ENCODE measurements at places on chromosomes 13 and 19.

DNA sequence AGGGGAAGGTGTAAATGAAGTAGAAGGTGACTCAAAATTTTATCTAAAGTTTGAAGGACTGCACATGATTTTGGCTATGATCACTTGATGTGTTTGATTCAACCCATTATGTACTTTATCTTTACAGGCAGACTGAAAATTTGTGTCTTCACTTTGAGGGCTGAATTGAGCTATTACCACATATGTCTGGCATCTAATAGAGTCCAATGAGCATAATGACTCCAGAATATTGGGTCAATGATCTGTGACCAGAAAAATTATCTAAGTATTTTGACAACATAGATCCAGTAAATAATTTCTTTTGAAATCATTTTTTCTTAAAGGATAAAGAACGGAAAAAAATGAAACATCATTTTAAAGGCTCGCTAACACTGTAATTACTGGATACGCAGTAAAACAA is 2810.0 kb downstream of the PCDH9 start:
- DNase-seq: no peak

- DNase-seq: no peak
Measured at GRCh38 chr13:52793515-52794061, 54.0 kb upstream of the CNMD start.

DNA sequence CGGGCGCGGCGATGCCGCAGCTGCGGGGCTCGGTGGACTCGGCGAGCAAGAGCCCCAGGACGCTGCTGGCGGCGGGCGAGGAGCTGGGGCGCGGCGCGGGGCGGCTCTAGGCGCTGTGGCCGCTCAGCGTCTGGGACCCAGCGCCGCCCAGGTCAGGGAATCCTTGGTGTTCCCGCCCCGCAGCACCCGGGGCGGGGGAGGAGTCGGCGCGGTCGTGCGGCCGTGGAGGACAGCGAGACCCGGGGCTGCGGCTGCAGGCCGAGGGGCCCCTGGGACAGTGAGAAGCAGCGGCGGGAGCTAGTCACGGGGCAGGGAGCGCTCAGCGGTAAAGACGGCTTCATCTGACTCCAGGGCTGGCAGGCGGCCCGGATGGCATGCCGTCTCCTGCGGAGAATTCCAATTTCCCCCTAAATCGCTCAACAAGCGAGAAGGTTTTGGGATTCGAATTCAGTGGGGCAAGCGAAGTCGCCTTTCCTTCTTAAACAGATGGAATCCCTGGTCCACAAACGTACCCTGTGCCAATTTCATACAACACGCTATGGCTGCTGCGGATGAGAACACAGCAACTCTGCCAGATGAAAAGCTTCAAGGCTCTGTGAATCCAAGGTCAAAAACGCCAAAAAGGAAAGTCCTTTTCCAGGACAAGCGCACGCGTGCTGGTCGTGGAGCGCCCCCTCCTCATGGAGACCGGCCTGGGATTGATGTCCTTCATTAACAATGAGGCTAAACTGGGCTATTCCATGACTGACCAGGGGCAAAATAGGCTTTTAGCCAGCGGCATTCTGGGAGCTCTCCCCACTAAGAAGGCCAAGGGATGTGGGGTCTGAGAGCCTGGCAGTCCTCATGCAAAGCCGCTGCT is 4.2 kb upstream of the ZSCAN4 start:
- DNase-seq: no peak

- no peak for DNase-seq
Measured at GRCh38 chr19:1132552-1133383, 29.0 kb downstream of the GPX4 start.

- no peak for DNase-seq
Measured at GRCh38 chr13:64912141-64912540, 2318.0 kb downstream of the PCDH9 start.

DNA sequence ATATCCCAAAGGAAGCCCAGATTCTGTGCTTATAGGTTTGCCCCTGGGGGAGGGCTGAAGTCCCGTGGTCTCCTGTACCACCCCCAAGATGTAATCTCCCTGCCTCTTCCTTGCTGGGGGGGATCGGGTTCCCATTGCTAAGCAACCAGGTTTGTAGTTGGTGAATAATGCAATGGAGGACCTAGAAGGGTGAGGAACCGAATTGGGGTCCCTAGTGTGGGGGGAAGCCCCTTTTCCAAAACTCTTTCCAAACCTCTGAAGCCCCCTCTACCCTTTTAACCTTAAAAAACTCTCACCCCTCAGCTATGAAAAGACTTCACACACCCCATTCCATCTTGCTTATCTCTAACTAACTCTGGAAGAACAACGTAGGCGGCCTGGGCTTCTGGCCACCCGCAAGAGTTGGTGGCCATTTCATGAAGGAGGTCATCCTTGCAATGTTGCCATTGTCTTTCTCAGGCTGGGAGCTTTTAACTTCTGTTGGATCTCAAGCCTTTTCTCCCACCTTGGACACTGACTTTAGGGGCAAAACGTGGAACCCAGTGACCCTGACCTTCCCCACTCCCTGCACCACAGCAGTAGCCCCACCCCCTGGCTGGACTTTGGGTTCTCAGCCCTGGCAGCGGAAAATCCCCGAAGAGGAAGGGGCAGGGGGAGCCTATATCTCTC is 661 bp downstream of the PALM3 start:
- DNase-seq: no peak

GRCh38 chr19:45798995-45799517 is 6.4 kb upstream of the DMWD start:
- no peak for DNase-seq

DNA sequence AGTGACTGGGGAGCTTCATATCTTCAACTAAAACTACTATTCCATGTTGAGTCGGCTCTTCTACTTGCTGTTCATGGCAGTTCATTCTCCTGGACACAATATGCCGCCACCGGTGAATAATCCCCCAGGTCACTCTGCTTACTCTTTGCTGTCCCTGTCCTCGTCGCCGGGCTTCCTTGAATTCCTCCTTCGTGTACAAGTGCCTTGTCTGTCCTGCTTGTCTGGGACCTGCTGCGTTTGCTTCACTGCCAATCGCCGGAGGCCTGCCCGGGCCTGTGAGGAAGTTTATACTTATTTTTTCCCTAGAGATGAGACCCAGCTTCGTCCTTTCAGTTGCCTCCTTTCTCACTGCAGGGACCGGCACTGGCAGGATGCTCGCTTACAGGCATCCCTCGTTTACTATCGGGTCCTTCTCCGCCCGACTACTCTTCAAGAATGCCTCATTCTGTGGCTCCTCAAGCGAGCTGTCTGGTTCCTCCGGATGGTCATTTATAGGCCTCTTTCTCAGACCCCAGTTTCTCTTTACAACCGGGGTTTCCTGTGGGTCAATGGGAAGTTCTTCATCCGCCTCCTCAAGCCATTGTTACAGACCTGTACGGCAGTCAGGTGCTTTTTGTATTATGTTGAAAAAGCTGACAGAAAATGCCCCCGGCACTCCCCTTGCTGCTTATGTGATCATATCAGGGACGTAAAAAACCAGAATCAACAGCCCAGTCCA is 5.5 kb upstream of the ERVV-1 start:
- DNase-seq: no peak

- no peak for DNase-seq
Measured at GRCh38 chr19:32227561-32228165, 117.7 kb upstream of the ZNF507 start.

DNA sequence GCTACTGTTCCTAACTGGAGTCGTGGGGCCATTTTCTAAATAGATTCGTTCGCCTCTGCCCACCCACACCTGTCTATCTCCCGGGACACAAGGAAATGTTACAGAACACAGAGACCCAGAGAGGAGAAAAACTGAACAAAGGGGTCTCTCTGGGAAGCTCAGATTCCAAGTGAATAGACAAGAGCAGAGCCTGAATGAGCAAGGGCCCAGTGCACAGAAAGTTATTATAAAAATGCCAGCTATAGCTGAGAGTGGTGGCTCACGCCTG is 27.2 kb upstream of the FEM1A start:
- DNase-seq: no peak

Measured in stimulated activated CD4-positive, alpha-beta T cell treated with anti-CD3 and anti-CD28 coated beads, TNF-alpha, amount 100 ng/mL, for 1 hour (primary cell).